HFFc6 (cell line): ENCODE measurements at places on chromosomes 11 and 22. TPM values are rescaled to one million over a fixed set of nuclear protein-coding genes. Genes with fewer than 3 reads are reported as not detected.

The NELL1 gene
- not detected in 3 replicates for total RNA-seq

The VSIG10L2 gene
- total RNA-seq: not detected in 2 replicates

- no peak overlapping the region for H3K4me3 ChIP-seq
- no peak for DNase-seq
- no peak overlapping the region for H3K27ac ChIP-seq
- H3K36me3 ChIP-seq: 0 out of 2 replicates have a peak, but pooled peaks cover 4% of the 10 kb centered on the region
Observed at GRCh38 chr11:77055101-77055561, 11.6 kb upstream of the CAPN5 start.

The MMP12 gene
- 0.39 to 0.77 TPM (median 0.43 TPM) in 3 replicates for total RNA-seq

GRCh38 chr11:19410032-19410431, 169.3 kb upstream of the E2F8 start:
- no peak overlapping the region for H3K4me3 ChIP-seq
- no peaks in the 10 kb centered on the region for H3K36me3 ChIP-seq
- H3K27ac ChIP-seq: no peak overlapping the region
- no peaks in the 10 kb centered on the region for H3K4me1 ChIP-seq
- DNase-seq: no peak
- peaks cover 53% of the 10 kb centered on the region for H3K27me3 ChIP-seq
